RWPE2 (cell line): ENCODE measurements at places on chromosomes 12 and 14.

GRCh38 chr12:94240171-94240570 lies 91.8 kb downstream of the PLXNC1 start:
- DNase-seq = no peak

- no peak for DNase-seq
Observed at GRCh38 chr14:32085845-32086383, 8.8 kb downstream of the ARHGAP5 start.

GRCh38 chr14:22510527-22511110 lies 78.4 kb downstream of the DAD1 start:
- no peak for DNase-seq

DNA sequence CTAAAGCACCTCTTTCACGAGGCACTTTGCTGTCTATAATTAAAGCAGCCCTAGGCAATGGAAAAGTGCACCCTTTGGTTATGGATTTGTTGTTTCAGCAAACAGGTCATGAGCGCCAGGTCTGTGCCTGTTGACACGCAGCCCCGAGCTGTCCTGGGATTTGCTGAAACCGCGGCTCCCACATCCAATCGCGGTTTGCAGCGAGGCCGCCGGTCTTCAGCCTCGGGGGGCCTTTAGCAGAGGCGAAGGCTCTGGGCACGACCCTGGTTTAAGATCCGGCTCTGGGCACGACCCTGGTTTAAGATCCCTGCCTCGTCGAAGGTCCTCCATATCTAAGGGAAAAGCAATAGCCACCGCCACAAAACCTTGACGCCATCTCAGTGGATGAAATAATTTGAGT lies 79.2 kb downstream of the GLT1D1 start:
- DNase-seq = no peak

- no peak for DNase-seq
Observed at GRCh38 chr12:38919191-38919590, 13.8 kb upstream of the CPNE8 start.

DNA sequence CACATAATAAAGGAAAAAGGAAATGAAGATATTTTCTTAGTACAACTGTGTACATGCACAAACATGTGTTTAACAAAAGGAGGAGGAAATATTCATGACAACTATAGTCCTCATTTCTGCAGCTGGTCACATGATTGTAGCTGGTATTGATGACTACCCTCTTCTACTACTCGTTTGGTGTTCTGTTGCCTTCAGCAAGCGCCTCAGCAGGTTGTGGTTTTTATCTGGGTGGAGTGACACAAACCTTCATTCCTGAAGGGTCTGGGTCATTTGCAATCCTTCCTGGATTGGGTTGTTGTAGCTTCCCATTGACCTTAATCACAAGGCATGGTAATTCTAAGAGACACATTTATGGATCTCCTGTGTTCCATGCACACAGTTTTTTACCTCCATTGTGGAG lies 1009.9 kb upstream of the USP15 start:
- no peak for DNase-seq

DNA sequence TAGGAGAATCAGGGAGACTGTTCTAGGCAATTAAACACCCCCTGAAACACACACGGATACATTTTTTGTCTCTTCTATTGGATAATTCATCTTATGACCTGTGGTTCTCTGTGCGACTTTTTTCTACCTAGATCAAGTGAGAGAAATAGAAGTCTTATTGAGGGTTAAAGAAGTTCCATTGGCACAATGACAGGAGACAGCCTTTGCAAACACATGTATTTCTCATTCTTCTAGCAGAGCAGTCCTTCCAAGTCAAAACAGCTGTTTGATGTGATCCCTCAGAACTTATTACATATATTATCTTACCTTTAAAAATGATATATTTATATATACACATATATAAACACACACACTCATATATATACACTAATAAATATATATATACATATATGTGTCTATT lies 496.7 kb downstream of the SLC6A15 start:
- DNase-seq = no peak

GRCh38 chr14:56787530-56787929 lies 22.7 kb downstream of the OTX2 start:
- no peak for DNase-seq

DNA sequence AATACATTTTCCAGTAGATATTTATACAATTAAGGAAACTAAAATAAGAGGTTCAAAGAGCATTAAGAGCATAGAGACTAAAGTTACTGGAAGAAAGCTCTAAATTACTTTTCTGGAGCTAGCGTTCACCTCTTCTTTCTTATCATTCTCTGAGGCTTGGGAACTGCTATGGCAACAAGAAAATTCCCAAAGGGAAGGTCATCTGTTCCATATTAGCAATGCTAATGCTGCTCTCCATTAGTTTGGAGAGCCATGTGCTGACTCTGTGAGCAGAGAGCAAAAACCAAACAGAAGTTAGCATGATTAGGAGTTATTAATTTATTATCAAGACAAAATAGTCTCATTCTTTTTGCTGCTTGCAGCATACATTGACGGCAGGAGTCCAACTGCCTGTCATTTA lies 143.1 kb upstream of the SLC16A7 start:
- no peak for DNase-seq

DNA sequence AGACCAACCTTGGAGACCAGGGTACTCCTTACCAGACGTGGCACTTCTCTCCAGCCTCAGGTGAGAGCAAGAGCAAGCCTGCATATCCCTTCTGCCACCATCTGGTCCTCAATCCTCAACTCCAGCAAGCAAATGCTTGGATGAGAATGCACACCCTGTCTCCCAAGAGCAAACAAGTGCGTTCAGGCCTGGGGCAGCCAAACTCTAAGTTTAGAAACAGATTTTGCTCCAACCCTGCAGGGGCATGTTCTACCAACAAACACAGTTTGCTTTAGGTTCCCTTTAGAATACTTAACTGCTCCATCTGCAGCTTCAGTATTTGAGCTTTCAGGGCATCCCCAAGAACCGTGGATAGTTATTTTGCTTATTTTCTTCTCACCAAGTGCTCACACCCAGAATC lies 55.9 kb upstream of the FICD start:
- no peak for DNase-seq

DNA sequence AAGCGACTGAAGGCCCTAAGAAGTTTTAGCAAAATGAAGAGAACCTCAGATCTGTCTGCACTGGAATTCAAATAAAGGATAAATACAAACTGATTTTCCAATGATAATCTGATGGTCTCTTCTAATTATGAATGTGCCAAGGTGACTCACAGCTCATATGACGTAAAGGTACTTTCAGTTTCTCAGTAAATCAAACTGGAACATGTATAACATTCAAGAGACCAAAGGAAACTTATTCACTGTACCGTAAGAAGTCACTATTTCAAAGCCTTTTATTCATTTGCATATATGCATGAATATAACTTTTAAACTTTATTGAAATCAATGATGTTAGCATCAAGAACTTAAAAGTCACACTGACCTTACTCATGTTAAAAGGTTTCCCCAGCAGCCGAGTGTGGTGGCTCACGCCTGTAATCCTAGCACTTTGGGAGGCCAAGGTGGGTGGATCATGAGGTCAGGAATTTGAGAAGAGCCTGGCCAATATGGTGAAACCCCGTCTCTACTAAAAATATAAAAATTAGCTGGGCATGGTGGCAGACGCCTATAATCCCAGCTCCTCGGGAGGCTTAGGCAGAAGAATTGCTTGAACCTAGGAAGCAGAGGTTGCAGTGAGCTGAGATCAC lies 52.2 kb downstream of the ATXN2 start:
- no peak for DNase-seq

DNA sequence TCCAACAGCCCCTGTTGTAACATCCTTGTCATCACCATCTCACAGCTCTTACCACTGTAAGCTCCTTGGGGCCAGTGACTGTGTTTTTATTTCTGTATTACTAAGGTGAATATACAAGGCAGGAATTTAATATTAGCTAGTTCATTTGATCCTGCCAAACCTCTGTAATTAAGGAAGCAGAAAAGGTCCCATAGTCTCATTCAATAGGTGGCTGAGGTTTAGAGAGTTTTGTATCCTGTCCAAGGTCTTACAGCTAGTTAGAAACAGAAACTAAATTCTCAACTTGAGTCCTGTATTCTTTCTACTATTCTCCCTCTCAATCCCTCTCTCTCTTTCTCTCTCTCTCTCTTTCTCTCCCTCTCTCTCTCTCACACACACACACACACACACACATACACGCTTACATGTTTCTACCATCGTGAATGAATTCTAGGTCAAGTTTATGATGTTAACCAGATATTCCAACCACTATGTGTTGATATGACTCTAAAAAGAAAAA lies 543 bp upstream of the GLIPR1 start:
- no peak for DNase-seq
